ENCODE measurements at places on chromosomes 7 and 10.

- DNase-seq, result no peak
Measured at GRCh38 chr10:119398996-119399395, 143.5 kb downstream of the RGS10 start.

DNA sequence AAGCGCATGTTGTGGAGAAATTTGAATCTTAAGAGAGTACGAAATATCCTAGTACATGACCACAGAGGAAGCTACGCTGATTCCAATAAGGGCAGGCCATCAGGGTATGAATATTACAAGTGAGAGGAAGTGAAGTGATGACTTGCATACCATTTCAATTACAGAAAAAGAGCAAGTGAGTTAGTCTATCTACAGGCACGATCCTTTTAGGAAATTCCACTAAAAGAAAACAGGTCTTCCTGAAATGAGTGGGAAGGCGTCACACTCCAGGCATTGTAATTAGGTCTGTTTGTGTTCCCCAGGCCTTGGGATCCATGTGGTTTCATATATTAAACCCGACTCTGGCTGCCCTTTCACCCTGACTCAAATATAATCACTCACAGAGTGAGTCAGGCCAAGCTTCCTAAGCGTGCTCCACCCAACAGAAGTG, 152.5 kb downstream of the SEMA3A start:
- no peak for DNase-seq

DNA sequence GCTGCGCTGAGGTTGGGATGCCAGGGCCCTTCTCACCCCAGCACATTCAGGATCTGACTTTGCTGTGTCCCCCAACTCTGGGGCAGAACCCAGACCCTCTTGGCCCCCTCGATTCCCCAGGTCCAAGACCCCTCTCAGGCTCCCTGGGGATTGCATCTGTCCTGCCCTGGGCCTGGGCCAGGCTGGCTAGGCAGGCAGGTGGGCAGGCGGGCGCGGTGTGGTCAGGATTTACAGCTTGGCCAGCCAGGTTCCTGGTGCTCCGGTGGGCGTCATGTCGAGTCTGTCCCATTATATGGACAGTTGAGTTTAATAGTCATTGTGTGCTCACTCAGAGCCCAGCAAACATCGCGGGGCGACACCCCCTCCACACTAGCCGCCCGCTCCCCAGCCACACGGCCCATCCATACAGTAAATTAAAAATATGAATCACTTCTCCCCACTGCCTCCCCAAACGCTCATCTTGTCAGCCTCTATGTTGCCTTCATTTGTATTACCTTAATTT, 23.5 kb downstream of the POLL start:
- no peak for DNase-seq

DNA sequence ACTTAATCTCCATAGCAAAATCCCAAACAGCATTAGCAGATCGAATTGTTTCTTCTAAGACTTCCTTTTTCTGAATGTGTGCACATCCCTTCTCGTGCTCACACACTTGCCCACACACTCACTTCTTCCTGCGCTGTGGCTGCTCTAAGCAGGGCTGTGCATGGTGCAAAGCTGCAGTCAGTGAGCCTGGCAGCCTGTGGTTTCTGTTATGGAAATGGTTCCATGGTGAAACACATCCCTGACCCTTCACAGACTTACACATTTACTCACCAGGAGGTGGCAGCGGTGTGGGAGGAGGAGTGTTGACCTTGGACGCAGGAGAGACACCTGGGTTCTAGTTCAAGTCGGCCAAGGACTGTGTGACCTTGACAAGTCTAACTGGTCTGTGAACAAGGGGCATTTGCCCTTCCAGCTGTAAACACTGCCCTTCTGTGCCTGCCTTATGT, 24.9 kb downstream of the MTURN start:
- no peak for DNase-seq

All from thoracic aorta (tissue), 2 donors.